ENCODE measurements at places on chromosomes 1 and 21.

- no peak for DNase-seq
These were observed 133.0 kb downstream of the CDC42BPA start for GRCh38 chr1:227185291-227185690.

GRCh38 chr21:45496968-45497845 lies 45.0 kb downstream of the SLC19A1 start:
- DNase-seq = no peak

DNA sequence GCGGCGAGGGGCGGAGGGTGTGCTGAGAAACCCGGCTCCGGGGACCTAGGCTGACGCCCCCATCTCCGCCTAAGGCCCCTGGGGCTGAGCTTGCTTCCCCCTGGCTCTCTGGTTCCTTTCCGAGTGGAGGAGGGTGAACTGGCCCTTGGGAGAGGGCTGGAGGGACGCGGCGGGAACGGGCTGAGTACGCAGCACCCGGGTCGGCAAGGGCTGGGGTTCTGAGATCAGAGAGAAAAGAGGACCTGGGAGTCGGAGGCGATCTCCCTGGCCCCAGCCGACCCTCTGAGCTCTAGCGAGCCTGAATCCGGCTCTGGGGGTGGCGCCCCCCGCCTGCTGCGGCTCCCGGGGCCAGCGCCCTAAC lies 270.8 kb downstream of the FOXD2 start:
- DNase-seq = no peak

DNA sequence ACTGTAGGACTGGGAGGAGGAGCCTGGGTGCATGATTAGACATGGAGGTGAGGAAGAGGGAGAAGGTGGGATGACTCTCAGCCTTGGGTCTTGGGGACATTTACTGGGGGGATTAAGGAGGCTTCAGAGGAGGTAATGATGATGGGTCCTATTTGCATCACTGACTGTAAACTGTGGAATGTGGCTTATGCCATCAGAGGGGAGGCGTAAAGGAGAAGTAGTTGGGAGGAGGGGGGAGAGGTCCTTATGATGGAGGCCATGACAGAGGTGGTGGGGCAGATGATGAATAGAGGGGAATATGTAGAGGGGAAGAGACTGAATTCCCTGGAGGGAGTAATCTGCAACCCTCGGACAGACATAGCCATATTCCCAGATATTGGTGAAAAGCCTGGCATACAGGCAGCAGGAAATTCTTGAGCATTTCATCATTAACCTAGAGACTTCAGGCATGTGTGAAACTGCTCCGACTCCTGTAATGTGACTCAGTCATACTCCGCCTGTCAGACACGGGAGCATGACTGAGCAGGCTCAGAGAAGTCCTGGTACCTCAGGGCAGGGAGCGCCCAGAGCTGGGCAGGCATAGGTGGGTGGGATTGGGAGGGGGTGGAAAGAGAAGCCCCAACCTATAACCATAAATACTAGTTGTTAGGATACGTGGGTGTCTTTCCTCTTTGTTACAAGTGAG lies 8.0 kb upstream of the LCE5A start:
- no peak for DNase-seq

GRCh38 chr21:29053011-29053553 lies 20.4 kb downstream of the CCT8 start:
- DNase-seq = no peak

DNA sequence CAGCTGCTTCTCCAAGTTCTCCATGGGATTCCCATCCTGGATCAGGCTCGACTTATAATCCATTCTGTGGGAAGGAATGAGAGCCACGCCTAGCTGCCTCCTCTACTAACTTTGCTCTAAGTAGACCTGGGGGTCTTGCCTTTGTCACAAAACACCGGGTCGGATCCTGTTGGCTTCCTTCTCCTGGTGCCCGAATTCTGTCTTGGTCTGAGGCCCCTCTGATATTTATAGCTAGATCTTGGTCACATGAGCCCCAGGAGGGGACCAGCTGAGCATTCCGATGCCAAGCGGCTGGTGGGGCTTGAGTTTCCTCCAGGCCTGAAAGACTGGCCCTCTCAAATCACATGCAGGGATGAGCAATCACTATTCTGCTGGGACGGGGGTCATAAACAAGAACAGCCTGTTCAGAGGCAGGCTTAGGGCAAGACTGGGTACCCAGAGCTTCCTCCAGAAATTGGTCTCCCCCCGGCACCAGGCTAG lies at the start of gene TRIM63:
TSS of gene TRIM63 (minus strand) at position 199 of the 480 bp plus-strand sequence. CDS start at position 63, 136 bp downstream.
- DNase-seq = no peak

GRCh38 chr1:93221913-93222312 lies 41.4 kb downstream of the CCDC18 start:
- no peak for DNase-seq

GRCh38 chr1:23720256-23720995 lies 22.8 kb upstream of the ELOA start:
- no peak for DNase-seq

DNA sequence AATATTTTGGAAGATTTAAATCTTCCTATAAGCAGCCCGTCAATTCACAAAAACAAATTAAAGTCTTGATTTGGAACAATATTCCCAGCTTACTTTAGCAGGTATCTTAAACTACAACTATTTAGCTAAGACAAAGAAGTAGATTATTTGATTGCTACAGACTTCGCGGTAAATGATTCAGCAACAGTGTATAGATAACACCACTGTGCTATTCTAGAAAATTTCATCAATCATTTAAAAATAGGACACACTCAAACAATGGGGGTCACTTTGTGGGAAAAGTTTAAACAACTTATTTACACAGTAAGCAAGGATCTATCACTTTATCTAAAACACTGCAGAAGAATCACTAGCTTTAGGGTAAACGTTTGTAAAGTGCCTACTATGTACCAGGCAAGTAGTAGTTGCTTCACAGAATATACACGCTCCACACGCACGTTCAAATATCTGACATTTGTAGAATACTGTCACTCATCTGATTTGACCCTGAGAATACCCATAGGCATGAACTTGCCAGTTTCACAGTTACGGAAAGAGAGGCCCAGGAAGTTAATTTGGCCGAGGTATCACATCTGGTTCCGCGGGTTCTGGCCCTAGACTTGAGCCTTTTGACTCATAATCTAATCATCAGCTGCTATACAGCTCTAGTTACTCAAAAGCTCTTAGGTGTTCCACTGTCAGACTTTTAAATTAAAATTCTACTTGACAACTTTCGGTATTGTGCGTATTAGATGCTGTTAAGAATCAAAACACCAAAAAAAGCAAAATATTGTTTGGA lies 876 bp downstream of the DENND2C start:
- no peak for DNase-seq

GRCh38 chr1:155064832-155065429 lies 1.4 kb downstream of the EFNA4 start:
- no peak for DNase-seq

DNA sequence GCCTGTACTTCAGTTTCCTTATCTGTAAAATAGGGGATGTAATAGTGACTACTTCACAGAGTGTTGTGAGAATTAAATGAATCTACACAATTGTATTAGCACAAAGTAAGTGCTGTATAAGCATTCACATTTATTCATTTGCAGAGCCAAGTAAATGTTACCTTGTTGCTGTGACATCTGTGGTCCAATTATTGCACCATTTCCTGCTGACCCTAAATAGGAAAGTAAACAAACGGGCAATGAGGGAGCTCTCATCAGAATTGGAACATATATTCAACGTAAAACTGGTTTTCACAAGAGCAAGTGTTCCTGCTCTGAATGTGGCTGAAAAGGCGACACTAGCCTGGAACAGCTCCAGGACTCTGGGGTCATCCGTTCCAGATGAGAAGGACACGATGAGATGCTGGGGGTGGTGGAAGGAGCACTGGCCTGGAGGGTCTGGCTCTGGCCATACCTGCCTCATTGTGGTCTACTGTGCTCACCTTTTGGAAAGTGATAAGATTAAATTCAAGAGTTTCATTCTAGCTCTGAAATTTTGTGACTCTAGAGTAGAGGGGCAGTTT lies 34.5 kb downstream of the PROX1 start:
- DNase-seq = no peak

GRCh38 chr1:43958351-43959255 lies 11.2 kb upstream of the DPH2 start:
- DNase-seq = no peak

DNA sequence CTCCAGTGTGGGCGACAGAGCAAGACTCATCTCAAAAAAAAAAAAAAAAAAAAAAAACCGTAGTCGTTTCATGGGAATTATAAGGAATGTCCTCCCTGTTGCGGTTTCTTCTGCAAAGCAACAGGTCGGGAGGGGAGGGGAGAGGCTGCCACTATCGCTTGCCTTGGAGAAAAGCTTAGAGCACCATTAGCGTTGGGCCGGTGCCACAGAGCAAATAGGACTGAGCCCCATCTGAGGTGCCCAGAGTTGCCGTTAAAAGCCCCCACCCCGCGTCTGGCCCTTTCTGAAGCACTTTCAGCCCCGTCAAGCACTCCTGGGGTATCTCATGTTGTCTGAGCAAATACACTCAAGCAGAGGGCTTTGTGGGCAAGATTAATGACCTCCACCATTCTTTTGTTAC lies 2.2 kb downstream of the RIPPLY3 start:
- no peak for DNase-seq

DNA sequence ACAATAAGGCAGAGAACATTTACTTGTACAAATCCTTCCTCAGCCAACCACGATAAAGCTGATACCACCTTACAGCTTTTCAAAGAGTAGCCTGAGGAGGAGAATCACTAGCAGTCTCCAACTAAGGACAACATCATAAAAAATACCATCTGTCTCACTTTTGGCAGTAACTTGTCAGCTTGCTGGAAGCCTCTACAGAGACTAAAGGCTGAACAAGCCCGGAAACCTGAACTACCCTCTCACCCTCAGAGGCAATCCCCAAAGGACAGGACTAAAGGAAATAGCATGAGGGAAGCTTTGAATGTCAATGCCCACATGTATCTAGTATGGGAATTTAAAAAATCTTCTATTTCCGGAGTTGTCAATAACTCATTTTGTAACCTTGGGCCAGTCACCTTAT lies 10.6 kb downstream of the SRSF4 start:
- no peak for DNase-seq

GRCh38 chr1:72283307-72284083 lies 1.2 kb upstream of the NEGR1 start:
- DNase-seq = peak; percentile 45

DNA sequence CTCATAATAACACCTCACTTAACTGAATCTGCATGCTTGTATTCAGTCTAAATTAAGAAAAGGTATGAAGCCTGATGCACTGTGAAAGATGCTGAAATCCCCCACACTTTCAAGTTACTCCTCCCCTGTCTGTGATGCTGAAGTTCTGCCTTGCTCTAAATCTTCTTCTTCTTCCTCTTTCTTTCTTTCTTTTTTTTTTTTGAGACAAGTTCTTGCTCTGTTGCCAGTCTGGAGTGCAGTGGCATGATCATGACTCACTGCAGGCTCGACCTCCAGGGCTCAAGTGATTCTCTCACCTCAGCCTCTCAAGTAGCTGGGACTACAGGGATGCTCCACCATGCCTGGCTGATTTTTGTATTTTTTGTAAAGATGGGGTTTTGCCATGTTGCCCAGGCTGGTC lies 231.0 kb upstream of the B3GALT2 start:
- DNase-seq = no peak

GRCh38 chr1:229631966-229632365 lies 5.9 kb downstream of the URB2 start:
- DNase-seq = no peak

- no peak for DNase-seq
These were observed 6.3 kb downstream of the PFDN2 start for GRCh38 chr1:161111527-161111926.

DNA sequence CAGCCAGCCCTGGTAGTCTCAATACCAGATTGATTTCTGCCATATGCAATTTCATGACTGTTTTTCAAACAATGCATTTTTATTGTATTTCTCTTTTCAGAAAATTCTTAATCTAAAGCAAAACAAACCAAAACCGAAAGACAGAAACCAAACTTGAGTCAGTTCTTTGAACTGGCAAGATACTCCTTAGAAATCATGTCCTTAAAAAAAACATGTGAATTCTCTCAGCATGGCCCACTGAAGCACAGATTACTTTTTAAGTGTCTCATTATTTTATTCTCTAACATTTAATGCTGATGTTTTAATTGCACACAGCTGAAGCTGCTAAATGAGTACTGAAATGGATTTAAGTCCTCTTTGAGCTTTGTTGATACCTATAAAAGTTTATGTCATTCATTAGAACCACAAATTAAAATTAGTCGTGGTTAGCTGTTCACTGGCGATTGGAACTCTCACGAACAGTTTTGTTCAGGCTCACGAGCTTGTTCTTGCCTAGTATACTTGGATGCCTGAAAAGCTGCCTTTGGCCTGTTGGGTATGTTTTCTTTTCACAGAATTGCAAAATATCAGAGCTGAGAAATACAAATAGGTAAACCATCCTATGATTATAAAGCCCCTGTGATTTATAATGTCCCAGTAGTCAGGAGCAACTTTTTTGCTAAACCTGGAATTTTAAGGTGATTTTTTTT lies 87.5 kb downstream of the CAMTA1 start:
- DNase-seq = no peak

- DNase-seq = no peak
These were observed 42.2 kb upstream of the TTC39A start for GRCh38 chr1:51372561-51372960.

- no peak for DNase-seq
These were observed 186.1 kb upstream of the CAMK1G start for GRCh38 chr1:209397371-209397770.

- no peak for DNase-seq
These were observed 8.0 kb upstream of the CELSR2 start for GRCh38 chr1:109241344-109241743.

DNA sequence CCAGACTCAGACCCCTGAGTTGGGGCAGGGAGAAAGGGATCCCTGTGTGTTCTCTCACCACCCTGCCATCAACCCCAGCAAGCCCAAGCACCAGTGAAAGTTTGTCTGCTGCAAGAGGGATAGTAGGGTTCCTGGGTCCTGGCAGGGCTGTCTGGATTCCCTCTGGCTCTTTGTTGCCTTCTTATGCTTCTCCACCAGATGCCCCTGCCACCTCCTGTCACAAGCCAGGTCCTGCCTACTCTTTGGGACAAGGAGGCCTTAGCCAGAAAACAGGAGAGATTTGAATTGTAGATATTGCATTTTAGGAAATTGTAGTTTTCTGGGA lies 21.7 kb downstream of the UBE2T start:
- no peak for DNase-seq

- DNase-seq = no peak
These were observed 19.4 kb downstream of the LGALS8 start for GRCh38 chr1:236543065-236543669.

DNA sequence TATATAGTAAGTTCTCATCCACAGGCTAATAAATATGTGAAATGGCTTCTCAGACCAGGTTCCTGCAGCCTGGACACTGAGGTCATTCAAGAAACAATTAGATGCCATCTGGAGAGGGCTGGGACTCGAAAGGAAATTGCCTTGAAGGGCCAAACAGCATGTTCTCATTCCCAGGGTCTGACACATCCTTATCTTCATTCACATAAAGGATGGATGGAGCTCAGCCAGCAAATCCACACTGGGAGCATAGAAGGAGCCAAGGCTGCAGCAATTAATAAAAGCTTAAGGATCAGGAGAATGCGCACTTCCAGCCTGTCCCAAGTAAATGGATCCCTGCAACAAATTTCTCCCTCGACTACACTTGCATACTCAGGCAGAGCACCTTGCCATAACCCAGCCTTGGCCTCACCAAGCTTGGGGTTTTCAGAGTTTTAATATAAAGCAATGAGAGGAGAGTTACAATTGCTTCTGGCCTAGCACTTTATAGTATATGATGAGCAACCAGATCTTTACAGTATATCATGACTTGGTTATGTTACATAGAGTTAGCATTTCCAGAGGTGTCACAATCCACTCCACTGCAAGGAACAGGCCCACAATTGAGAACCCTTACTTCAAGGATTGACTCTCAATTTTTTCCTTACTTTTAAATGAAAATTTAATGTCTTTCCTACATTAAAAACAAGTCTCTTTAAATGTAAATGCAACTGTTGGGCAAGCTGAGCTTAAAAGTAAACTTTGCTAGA lies 55.9 kb downstream of the BCAR3 start:
- DNase-seq = no peak
